ENCODE measurements at places on chromosomes 12 and 14.

- DNase-seq = no peak
Observed at GRCh38 chr14:38837343-38838048, 265.5 kb downstream of the SEC23A start.

DNA sequence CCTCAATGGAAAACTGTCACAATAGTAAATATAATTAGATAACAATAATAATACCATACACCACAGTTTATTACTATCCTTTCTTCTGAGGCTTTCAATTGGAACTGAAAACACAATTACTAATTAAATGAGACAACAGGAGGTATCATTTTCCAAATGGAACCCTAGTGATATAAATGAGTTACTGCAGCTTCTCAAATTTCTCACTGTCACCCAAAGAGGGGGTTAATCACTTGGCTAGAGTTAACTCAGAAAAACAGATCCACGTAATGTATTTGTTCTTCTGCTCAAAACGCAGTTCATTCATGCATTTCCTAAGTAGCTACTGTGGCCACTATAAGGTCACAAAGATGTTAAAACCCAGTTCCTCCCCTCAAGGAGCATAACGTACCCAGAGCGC is 120.9 kb upstream of the FOXN3 start:
- DNase-seq = no peak

DNA sequence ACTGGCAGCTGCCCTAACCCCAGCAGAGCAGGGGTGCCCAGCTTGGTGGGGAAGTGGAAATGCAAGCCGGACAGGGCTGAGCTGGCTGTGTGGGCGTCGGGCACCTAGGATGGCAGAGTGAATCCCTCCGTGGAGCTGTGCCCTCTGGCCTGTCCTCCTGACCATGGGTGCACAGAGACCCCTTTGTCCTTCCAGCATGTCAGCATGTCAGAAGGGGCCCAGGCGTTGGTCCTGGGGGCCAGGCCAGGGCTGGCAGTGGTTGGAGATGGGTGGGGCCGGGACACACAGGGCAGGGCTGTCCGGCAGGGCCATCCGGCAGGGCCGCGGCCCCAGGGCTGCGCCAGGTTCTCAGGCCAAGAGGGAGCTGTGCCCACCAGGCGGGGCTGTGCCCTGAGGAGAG is 8.8 kb upstream of the TEX22 start:
- DNase-seq = no peak

DNA sequence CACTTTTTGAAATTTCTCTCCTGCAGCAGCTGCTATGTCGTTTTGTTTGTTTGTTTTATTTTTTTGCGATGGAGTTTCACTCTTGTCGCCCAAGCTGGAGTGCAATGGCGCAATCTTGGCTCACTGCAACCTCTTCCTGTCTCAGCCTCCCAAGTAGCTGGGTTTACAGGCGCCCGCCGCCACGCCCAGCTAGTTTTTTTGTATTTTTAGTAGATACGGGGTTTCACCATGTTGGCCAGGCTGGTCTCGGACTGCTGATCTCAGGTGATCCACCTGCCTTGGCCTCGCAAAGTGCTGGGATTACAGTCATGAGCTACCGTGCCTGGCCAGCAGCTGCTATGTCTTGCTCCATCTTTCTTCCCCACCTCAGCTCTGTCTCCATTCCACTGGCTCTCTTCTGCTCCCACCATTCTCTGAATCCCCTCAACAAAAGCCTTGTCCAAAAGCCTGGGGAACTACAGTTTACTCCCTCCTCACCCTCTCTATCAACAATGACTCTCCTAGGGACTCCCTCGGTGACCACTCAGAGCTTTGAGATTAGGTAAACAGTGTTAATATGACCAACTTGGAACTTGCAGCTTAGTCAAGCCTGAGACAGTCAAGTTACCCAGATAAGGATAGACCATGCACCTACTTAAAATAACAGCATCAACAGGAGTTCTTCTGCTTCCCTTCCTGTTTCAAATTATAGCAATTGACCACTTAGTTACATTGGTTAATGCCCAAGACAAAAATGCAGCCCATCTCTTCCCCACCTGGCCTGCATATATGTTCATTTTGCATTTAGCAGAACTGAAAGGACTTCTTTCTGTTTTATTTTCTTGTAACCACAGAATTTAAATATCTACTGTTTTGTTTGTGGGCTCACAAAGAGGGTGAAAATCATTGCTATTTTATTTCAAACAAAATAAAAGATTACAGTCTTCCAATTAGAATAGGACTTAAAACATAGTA is 189.0 kb upstream of the AMIGO2 start:
- no peak for DNase-seq

DNA sequence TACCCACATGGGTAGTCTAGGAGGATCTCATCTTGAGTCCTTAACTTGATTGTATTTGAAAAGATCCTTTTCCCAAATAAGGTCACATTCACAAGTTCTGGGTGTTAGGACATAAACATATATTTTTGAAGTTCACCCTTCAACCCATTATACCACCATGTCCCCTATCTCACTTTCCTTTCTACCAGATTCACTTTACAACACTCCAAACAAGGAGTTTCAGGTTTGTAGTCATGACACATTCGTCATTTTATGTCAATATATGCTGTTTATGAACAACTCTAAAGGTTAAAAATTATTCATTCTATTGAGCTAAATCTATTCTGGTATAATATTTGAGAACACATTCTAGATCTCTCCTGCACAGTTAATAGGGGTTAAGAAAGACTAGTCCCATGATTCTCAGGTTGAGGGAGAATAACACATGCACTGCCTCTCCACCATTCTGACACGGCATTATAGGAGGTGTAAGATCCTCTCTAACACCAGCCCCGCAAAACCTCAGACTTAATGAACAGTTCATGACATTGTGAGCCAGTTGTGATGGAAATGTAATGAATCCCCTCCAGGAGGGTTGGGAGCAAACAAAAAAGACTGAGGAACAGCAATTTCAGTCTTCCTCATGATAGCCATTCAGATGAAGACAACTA is 72.0 kb upstream of the PSMA6 start:
- no peak for DNase-seq

DNA sequence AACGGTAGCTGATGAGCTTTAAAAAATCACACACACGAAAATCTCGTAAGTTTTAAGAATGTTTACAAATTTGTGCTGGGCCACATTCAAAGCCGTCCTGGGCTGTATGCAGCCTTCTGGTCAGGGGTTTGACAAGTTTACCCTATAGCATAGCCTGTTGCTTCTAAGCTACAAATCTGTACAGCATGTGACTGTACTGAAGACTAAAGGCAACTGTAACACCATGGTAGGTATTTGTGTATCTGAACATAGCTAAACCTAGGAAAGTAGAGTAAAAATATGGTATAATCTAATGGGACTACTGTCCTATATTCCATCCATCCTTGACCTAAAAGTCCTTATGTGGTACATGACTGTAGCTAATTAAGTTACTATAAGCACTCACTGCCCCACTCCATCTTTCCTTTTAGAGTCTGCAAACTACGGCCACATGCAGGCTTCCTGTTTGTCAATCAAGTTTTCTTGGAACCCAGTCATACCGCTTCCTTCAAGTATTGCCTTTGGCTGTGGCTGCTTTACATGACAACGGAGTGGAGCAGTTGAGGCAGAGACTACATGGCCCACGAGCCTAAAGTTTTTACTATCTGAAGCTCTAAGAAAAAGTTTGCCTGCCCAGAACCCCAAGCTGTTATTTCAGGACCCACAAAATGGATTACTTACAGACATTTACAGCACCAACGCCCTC is 18.5 kb downstream of the KRT7 start:
- no peak for DNase-seq
